ENCODE measurements at places on chromosomes 3 and 15.
A peak's percentile ranks its signal among the peaks of the same experiment; 100 is the strongest.

DNA sequence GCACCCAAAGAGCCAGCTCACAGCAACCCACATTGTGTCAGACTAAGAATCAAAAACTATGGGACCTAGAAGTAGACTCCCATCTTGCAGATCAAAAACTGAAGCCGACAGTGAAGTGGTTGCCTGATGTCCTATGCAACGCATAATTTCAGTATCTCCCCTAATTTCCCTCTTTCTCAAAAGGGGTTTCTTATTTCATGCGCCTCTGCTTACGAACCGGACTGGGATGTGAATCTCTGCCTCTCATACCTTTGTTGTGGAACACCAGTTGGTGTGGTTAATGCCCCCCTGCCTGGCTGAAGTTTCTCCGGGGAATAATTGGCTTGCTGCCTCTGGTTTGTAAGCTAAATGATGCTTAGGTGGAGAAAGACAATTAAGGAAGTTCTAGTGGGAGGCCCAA, 514 bp upstream of the FAM174B start:
- DNase-seq: no peak

- no peak for DNase-seq
Observed at GRCh38 chr15:59484399-59484798, 46.4 kb downstream of the FAM81A start.

DNA sequence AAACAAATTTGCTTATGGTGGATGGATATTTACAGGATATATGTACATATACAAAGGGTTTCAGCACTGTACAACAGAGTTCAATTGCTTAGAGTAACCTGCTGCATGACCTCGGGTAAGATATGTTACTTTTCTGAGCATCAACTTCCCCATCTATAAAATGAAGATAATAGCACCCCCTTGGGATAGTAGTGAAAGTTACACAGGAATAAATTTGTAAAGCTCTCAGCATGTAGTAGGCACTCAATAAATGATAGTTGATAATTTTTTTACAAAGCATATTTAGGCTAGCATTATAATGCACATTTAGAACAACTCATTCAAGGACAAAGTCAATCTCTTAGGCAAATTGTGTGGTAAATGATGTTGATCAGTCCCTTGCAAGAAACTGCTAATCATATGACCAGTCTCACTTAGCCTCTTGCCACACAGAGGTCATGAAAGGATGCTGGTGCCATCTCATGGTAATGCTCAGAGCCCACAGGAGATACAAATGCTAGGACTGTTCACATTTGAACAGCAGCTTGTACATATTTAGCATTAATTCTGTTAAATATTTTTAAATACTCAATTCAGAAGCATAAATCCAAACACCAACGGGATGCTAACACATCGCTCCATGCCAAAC, 123.9 kb downstream of the MAGI1 start:
- DNase-seq: no peak

DNA sequence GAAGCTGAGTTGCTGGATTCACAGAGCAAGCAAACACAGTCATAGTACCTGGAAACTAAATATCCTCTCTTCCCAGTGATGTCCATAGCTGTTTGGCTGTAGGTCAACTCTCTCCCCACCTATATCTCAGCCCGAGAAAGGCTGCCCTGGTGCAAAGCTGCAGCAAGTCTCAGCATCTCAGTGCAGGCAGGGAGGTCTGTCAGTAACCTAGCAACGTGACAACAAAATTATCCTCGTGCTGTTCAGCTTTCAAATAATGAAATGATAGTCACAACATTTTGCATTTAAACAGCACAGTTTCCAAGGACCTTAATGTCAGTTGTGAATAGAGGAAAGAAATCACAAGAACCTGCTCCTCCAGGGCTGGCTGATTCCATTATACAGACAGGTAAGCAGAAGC, 83.6 kb downstream of the CHST2 start:
- DNase-seq: no peak

- no peak for DNase-seq
Observed at GRCh38 chr3:101939361-101940049, 90.2 kb downstream of the NFKBIZ start.

DNA sequence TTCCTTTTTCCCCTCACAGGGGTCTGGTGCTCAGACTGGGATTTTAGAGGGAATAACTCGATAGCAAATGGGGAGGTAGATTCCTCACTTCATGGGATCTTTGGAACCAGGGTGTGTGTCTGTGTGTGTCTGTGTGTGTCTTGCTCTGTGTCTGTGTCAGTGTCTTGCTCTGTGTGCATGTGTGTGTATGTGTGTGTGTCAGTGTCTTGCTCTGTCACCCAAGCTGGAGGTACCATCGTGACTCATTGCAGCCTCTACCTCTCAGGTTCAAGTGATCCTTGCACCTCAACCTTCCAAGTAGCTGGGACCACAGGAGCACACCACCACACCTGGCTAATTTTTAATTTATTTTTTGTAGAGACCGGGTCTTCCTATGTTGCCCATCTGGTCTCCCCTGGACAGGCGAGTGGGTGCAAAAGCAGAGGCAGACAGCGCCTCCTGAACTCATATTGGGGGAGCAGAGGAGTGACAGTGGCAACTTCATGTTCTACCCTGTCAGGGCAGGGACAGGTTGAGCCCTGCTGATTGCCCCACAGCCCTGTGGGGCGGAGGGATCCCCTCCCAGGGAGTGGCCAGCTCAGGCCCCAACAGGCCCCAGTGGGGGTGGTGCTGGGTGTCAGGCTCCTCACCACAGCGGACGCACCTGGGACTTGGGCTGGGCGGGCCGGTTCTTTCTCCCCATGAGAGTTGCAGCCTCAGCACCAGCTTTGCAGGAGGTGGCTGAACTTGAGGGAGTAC, 10.4 kb upstream of the SEMA4B start:
- no peak for DNase-seq

GRCh38 chr15:88630798-88631463, 7.9 kb upstream of the ISG20 start:
- DNase-seq: no peak

DNA sequence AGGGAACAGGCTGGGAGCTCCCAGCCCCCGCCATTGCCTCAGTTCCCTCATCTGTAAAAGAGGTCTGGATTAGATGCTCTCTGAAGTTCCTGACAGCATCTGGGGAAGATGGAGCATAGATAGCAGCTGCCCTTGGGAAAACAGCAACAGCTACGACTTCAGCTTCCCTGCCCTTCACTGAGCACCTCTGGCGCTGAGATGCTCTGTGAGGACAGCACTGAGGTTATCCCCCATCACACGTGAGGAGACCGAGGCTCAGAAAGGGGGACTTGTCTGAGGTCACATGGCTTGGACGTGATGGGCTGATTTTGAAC, 11.1 kb upstream of the RPL29 start:
- no peak for DNase-seq

- DNase-seq: peak; percentile 62
Observed at GRCh38 chr3:43161684-43162229, 55.9 kb upstream of the POMGNT2 start.

GRCh38 chr3:152581951-152582350, 253.0 kb upstream of the P2RY1 start:
- DNase-seq: no peak

- DNase-seq: no peak
Observed at GRCh38 chr15:93111451-93111850, 22.4 kb upstream of the RGMA start.

DNA sequence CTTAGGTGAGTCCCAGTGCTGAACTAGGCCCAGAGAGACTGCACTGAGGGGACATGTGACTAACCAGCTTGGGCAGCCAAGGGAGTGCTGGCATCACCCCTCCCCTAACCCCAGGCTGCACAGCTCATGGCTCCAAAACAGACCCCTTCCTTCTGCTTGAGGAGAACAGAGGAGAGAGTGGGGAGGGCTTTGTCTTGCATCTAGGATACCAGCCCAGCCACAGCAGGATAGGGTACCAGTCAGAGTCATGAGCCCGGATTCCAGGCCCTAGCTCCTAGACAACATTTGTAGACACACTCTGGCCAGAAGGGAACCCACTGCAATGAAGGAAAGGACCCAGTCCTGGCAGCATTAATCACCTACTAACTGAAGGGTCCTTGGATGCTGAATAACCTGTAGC, 49.9 kb upstream of the PLSCR4 start:
- no peak for DNase-seq

DNA sequence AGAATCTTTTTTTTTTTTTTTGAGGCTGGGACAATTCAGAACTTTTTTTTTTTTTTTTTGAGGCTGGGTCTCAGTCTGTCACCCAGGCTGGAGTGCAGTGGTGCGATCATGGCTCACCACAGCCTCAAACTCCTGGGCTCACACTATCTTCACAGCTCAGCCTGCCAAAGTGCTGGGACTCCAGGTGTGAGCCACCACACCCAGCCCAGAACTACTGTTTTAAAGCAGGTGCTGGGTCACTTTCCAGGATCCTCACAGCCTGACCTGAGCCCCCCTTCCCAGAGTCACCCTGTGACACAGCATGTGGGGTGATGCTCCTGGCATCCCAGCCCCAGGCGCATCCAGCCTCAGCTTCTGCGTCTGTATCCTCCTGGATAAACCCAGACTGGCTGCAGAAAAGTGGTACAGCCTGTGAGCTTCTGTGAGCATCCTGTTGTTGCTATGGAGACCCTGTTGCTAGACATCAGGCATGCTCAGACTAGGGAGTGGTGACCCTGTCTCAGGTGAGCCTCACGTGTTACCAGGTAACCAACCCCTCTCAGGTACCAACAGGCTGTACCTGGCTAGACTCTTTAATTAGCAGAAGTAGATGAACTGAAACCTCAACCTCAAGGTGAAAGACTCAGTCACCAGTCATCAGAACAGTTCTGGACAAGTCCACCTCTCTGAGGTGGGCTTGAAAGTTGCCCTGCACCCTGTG, 15.0 kb downstream of the KLF13 start:
- DNase-seq: no peak

GRCh38 chr15:81330366-81331090, 6.6 kb upstream of the STARD5 start:
- no peak for DNase-seq

- DNase-seq: peak; percentile 70
Observed at GRCh38 chr3:52289338-52289746, 1.7 kb downstream of the GLYCTK start.

- no peak for DNase-seq
Observed at GRCh38 chr3:186589121-186589520, 18.6 kb downstream of the DNAJB11 start.

DNA sequence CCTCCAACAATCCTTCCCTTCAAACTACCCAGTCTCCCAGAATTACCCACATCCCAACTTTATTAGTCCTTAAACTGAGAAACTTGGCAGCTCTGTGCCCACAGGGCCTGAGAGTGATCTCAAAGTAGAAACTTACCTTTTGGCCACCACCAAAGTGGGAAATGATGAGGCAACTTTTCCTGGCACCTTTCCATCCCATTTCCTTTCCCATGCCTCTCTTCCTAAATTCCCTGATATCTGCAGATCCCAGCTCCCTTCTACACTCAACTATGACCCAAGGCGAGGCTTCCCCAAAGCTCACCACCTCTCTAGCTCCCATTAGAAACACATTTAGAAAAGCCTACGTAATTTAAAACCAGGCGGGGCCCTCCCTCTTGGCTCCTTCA, 271.9 kb downstream of the FOXP1 start:
- no peak for DNase-seq

GRCh38 chr15:53976844-53977392, 1.3 kb upstream of the UNC13C start:
- DNase-seq: peak; percentile 43

- DNase-seq: peak; percentile 47
Observed at GRCh38 chr15:32096916-32097617, 66.8 kb downstream of the CHRNA7 start.

DNA sequence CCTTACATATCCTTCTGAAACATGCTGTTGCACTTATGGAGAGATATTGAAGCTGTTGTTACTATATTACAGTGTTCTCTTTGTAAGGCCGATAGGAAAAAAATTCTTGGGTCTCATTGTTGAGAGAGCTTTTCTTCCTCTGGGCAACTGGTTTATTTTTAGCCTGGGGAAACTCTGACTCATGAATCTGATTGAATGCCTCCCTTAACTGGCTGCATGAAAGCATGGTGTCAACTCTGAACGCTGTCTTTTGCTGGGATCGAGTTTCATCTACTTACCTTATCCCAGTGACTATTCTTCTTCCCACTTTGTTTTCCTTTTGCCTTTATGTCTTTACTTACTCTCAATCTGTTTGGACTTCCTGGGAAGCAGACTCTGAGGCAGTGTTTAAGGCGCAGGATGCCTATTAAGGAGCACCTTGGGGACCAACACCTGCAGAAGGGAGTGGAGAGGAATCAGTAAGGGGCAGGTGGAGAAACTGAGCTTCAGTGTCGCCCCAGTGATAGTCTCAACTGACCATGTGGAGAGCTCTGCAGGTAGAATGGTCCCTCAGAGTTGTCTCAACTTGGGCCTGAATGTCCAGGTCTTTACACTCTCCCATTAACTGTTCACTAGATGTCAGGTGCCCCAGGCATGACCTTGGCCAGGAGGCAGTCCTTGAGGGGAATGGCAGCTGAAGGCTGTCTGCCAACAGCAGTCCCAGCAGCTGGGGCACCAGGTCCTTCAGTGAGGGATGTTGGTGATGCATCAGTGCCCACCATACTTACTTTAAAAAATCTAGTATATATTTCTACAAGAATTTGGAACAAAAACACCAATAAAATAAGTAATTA, 88.9 kb upstream of the CCNL1 start:
- peak; percentile 31 for DNase-seq

GRCh38 chr15:89244574-89244903, 760 bp downstream of the FANCI start:
- DNase-seq: no peak
